ENCODE measurements at places on chromosomes 4 and X.
A peak's percentile ranks its signal among the peaks of the same experiment; 100 is the strongest.

DNA sequence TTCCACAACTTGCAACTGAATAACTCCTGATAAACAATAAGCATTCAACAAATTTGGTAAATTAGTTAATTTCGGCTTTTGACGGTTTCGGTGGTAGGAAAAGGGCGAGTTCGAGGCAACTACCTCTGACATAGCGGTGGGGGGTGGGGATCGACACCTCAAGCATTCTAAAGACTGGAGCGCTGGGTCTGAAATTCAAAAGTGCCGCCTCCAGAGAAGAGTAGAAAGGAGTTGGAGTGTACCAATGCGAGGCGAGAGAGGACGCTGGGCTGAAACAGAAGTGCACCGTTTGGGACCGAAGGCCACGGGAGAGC lies 725 bp downstream of the SMC1A start:
- DNase-seq = peak; percentile 73

DNA sequence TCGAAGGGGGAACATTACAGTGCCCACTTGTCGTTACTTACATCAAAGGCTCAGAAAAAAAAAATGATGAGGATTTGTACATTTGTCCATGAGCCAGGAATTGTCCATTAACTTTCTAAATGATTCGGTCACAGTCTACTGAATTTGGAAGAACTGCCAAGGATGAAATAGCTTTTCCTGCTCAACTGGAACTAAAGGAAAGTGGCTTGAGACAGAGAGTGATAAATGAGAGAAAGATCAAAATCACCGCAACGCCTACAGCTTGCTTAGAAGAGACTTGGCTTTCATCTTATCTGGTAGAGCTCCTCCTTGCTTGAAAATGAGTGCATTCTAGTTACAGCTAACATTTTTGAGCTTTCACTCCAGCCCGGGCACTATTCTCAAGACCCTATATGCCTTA lies 55.5 kb upstream of the ADGRG2 start:
- no peak for DNase-seq

GRCh38 chrX:130418066-130418465 lies 16.3 kb downstream of the RBMX2 start:
- DNase-seq = no peak

DNA sequence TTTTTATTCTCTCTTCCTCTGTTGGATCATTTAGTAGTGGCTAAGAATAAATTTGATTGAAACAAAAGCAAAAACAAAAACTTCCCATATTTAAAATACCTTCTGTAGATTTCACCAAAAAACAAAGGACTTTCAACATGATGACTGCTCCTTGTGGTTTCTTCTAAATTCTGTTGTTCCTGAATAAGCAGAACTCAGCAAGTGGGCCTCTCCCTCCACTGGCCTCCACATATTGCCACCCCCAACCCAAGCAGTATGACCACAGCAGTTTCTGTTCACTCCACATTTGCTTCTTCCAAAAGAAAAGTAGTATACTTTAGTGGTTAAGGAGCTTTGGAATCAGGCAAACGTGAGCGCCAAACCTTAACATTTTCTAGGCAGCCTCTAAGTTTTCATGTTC lies 114.7 kb downstream of the COX18 start:
- DNase-seq = no peak

- no peak for DNase-seq
Measured at GRCh38 chrX:75989806-75990590, 182.9 kb upstream of the PBDC1 start.

- no peak for DNase-seq
Measured at GRCh38 chrX:70336767-70337166, 46.9 kb downstream of the KIF4A start.
